Right renal pelvis (tissue), 4 donors: ENCODE measurements at places on chromosomes 16 and 17. TPM values are rescaled to one million over a fixed set of nuclear protein-coding genes. Genes with fewer than 3 reads are reported as not detected.

GRCh38 chr17:47701608-47702007, 7.6 kb downstream of the TBKBP1 start:
- DNase-seq: no peak

GRCh38 chr16:15041271-15042004, 14.4 kb downstream of the NTAN1 start:
- DNase-seq: no peak

GRCh38 chr16:69306031-69306430, 5.1 kb upstream of the VPS4A start:
- DNase-seq: no peak

- peak; percentile 96 for DNase-seq
These were observed 1.5 kb upstream of the ESRP2 start for GRCh38 chr16:68237243-68238028.

DNA sequence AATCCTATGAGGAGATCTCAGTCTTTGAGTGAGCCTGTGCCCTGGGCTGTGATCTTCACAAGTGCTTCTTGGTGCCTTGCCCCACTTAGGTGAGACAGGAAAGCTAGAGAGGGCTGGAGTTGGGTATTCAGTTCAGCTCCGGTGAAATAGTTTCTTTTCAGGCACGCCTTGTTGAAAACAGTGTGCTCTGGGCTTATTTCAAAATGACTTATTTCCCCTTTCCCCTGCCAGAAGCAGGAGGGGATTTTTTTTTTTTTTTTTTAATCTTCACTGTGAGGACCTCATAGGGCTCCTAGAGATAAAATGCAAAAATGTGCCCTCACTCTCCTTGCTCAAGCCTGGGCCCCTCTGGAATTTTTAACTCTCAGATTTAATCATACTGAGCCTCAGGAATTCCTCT, 27.2 kb downstream of the MOSMO start:
- DNase-seq: no peak

DNA sequence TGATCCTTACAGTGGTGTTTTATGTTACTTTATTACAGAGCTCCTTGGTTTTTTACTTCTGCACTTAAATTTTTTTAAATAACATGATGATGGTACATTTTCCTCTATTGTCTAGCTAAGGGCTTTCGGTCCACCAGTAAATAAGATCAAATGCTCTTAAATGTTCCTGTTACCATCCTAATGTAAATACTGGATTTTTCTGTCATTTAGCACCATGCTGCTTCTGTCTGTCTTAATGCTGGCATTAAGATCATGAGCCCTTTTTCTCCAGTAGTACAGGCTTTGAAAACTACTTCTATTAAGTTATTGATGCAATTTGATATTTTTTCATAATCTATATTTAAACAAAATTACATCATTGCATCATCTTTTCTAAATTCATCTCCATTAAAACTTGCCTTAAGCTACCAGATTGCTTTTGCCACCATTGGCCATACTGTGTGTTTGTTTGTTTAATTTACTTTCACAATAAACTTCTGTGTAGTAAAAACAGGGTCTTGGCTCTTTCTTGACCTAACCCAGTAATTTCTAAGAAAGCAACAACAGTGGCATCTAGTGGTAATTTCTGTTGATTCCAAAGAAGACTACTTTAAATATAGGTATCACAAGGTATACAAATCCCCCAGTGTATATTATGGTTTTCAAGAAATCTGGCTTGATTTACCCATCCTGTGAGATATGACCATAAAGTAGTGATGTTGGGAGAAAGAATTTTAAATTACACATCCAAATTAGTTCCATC, 9.0 kb upstream of the PHAF1 start:
- DNase-seq: no peak

DNA sequence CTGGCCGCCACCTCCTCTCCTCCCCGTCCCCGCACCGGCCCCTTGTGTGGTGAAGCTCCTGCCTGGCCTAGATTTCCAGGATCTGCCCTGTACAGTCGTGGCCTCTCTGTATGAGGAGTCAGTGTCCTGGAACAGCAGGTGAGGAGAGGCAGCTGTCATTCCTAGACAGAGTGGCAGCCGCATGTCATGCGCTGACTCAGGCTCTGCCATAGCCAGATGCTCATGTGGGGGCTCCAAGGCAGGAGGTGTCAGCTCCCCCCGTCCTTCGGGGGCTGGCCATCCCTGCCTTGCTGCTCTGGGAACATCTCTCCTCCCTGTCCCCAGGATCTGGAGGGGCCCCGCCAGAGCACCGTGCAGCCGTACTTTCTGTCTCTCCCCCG, 60.4 kb downstream of the BAIAP2 start:
- DNase-seq: no peak

Gene ACSM2A
- polyA plus RNA-seq: 57.3 TPM

DNA sequence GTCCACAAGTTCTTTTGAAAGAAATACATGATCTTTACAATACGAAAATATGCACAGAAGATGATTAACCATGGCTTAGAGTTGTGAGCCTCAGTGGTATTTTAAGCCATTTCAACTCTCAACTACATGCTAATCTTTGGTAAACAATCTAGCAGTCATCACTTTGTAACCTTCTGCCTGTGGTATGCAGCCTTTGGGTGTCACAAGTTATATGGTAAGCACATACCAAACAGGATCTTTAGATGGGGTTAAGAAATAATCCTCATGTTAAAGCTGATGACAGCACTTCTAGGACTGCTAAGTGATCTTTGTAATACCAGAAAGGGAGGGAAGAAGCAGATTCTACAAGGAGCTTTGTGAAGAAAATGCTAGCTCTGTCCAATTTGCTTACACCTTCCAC, 74.3 kb downstream of the CA4 start:
- DNase-seq: no peak

- no peak for DNase-seq
These were observed 224.2 kb downstream of the PARN start for GRCh38 chr16:14405611-14406537.

DNA sequence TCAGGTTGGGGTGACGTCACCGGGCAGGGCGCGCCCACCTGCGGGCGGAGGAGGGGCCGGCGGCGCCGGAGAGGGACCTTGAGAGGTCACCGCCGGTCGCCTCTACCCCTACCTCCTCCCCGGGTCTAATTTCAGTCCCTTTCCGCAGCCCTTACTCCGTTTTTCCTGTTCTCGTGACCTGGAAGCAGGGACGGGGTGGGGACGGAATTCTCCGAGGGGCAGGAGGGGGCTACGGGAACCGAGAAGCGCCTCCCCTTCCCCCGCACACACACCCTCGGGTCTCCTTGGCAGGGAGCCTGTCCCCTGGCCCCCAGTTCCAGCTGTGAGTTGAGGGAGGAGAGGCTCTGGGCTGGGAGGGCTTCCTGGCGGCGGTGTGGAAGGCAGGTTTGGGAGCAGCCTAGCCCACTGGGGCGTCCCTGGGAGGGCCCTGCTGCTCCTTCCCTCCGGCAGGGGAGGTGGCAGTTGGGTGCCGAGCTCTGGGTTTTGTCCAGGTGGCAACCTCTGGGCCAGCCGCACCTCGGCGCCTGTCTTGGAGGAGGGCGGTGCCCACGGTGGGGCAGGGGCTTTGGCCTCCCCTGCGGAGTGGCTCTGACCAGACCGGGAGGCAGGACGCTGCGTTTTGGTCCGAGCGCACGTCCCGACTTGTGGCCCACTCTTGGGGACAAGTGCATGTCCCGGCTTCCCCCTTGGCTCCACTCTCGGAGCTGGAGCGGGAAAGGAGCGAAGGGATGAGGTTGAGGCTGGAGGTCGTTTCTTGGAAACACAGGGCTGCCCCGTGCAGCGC, 773 bp downstream of the SYNGR3 start:
- no peak for DNase-seq

DNA sequence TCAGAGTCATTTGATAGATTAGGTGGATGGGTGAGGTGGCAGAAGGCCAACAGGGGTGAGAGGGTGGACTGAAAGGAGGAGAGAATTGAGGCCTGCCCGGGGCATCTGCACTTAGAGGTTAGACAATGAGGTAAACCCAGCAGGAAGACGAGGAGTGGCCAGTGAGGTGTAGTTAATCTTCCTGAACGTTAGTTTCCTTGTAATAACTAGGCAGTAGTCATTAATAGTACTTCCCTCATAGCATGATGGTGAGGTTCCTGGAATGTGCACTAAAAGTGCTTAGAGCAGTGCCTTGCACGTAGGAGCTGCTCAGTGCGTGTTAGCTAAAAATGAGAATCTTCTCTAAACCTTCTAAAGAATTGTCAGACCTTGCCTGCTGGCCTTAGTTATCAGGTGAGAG, 13.5 kb upstream of the KSR1 start:
- no peak for DNase-seq

DNA sequence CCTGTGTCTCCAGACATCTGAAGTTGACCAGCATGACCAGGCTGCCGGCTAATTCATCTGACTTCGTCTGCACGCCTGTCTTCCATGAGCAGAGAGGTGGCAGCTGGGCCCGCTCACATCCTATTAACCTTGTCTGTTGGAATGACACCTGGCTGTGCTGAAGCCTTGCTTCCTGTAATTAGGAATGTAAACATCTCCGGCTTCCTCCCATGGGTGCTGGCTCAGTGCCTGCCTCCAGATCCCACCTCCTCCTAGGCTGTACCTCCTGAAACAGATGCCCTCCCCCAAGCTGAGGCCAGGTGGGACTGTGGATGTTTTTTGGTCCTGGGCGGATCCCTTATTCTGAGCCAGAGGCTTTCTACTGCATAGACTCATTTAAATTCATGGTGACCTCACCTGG, 296.3 kb downstream of the HS3ST4 start:
- no peak for DNase-seq

DNA sequence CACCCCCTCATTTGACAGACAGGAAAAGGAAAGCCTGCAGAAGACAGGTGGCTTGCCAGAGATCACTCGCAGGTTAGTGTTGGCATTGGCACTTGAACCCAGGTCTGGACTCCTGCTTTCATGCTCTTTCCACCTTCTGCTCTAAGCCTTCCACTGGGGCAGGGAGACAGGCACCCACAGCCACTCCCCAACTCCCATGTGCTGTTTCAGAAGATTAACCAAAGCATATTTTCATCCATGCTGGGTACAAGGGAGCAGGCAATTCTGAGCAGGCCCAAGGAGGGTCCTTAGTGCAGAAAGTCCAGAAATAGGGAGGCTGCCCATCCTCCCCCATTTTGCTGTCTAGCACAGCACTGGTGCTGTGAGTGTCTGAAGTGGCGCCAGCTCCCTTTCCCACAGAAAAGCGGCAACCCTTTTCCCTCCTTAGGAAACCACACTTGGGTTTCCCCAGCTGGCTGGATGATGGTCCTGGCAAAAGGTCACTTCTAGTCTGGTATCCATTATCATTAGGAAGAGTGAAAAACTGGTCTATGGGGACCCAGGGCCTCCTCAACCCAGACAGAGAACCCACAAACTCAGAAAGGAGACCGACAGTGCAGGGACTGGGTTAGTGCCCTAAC, 2.0 kb upstream of the CAVIN1 start:
- no peak for DNase-seq

Gene AARSD1
- polyA plus RNA-seq: 56.2 TPM

Gene NPW
- polyA plus RNA-seq: 5.4 TPM

Gene ANKFN1
- 0.84 TPM for polyA plus RNA-seq

Gene NOS2
- 1.9 TPM for polyA plus RNA-seq

DNA sequence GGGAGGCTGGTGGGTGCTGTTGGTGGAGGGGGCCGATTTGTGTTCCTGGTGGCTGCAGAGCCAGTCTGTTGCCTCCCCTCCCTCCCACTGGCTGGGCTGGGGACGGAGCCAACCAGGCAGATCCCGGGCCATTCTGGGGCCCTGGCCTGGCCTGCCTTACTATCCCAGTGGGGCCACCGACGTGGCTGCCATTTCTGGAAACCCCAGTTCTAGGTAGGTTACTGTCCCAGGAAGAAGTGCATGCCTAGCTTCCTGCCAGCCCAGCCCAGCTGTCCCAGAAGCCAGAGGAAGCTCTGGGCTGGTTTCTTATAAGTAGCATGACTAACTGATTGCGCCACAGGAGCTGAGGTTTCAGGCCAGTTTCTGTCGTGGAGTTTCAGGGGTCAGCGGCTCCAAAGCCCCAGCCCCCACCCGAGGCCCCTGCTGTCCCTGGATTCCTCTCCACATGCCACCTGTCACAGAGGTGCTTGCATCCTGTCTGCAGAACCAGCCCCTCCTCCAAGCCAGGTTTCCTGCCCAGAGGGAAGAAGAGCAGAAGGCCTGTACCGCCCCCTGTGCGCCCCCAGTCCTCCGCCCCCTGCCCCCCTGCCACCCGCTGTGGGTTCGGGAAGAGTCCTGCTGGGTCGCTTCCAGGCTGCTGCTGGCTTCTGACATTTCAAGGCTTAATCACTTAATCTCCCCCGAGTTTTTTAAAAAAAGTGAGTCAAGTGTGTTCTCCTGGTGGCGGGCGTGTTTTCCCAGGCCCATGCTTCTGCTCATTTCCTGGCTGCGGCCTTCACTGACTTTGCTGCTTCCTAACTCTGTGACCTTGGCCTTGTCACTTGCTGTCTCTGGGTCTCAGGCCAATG, 13.2 kb downstream of the IL4R start:
- DNase-seq: no peak

Gene GNAO1
- polyA plus RNA-seq: 6.4 TPM

Gene MPHOSPH6
- polyA plus RNA-seq: 48.7 TPM

Gene PYY
- polyA plus RNA-seq: 0.18 TPM

Gene RUNDC3A
- 3.1 TPM for polyA plus RNA-seq

- DNase-seq: no peak
These were observed 77.3 kb downstream of the TMEM100 start for GRCh38 chr17:55645361-55645760.

GRCh38 chr17:50911450-50911849, 45.3 kb upstream of the TOB1 start:
- DNase-seq: no peak

GRCh38 chr16:85027958-85028684, 526 bp downstream of the KIAA0513 start:
- DNase-seq: no peak

- no peak for DNase-seq
These were observed 35.4 kb downstream of the CDRT15 start for GRCh38 chr17:14201021-14201987.

DNA sequence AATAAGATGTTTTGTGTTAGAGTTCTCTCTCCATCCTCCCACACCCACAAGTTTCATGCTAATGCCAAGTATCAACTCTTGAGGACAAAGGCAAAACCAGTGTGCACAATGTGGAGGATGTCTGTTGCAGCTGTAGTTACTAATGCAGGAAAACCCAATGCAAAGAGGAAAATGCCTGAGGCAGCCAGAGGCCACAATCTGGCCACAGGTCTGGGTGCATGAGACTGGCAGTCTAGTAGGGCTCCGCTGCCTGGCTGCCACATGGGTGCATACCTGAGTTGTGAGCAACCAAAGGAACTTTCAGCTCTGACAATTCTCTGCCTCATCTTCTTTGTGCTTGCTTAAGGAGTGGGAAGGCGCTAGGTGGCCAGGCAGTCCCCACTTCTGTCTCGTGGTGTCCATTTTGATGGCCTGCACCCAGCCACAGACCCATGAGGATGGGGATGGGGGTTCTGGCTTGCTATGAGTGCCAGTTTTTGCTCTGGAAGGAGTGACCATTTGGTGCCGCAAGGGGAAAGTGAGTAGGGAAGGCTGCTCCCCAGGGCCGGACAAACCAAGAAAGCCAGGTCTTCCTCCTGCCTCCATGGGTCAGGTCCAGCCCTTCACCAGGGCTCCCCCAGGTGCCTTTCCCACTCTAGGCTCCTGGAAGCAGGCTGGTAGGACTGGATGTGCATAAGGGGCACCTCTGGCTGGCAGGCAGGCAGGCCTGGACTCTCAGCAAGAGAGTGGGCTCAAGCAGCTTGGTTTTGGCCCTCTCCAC, 4.2 kb upstream of the GFOD2 start:
- no peak for DNase-seq

- peak; percentile 97 for DNase-seq
These were observed at the start of gene SLC35B1 for GRCh38 chr17:49707608-49708514. Gene SLC35B1, minus strand, starts transcription at chr17:49707964. Its CDS starts 131 bp downstream, at chr17:49707833.
